ENCODE measurements at places on chromosomes 5 and 9. TPM values are rescaled to one million over a fixed set of nuclear protein-coding genes. Genes with fewer than 3 reads are reported as not detected.

The FRRS1L gene
- not detected for total RNA-seq

The CAMK2A gene
- total RNA-seq = not detected

DNA sequence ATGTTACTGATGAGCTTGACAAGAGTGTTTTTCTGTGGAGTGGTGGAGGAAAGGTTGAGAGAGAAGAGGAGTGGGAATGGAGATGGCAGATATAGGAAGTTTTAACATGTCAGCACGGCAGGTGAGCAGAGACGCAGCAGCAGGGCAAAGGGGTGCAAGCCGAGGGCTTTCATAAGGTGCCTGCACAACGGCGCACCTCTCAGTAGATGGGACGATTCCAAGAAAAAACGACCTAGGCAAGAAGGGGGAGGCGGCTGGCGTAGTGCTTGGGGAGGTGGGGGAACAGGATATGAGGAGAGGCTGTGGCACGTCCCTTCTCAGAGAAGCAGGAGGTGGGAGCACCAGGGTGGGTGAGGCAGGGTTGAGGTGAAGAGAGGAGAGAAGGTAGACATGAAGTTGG is 24.5 kb downstream of the ARPC5L start:
- H3K27ac ChIP-seq = no peak overlapping the region
- H3K36me3 ChIP-seq = peaks cover 77% of the 10 kb centered on the region

The PRRX2 gene
- total RNA-seq = not detected

The CCIN gene
- 1.4 TPM for total RNA-seq

Data from CD4-positive, CD25-positive, alpha-beta regulatory T cell (primary cell).